SK-MEL-5 (cell line): ENCODE measurements at places on chromosomes 7 and 10. TPM values are rescaled to one million over a fixed set of nuclear protein-coding genes. Genes with fewer than 3 reads are reported as not detected.
A peak's percentile ranks its signal among the peaks of the same experiment; 100 is the strongest.

The MACC1 gene
- total RNA-seq: 1.2 and 1.4 TPM in 2 replicates

DNA sequence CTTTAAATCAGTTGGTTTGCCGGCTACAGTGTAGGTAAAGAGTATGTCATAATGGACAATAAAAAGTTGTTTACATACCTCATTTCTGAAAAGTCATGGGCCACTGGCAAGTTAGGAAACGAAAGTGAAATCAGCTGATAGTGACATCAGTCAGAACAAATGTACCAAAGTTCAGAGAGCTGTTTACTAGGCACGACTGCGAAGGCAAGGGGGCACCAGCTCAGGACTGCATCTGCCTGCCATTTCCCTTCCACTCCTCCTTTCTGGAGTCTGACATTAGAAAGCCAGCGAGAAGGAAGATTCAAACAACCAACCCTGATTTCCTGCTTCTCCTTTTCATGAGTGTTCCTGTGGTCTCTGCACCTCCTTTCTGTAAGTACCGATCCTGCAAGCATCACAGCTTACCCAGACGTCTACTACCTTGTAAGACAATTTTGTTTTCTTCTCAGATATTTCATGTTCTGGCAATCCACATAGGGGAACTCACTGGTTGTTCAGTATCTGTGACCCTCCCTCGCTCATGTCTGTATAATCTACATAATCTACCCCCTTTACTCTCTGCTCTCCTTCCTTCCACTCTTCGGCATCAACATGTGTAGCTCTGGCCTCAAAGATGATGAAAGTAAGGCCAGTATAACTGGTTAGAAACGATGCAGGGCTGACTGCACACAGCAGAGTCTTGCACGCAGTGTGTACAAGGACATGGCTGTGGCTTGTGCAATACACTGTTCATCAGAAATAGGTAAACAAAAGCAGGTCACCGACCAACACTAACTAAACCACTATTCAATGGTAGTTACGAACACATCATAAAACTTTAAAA, at the start of gene TMEM140:
Gene TMEM140 (plus strand): TSS at position 174 of the 823 bp plus-strand sequence. CDS start 16,370 bp downstream, outside the sequence.
- peak; percentile 87 for DNase-seq

GRCh38 chr10:113562069-113562468, 9.2 kb downstream of the HABP2 start:
- no peak for DNase-seq

The UCN3 gene
- not detected in 2 replicates for total RNA-seq

DNA sequence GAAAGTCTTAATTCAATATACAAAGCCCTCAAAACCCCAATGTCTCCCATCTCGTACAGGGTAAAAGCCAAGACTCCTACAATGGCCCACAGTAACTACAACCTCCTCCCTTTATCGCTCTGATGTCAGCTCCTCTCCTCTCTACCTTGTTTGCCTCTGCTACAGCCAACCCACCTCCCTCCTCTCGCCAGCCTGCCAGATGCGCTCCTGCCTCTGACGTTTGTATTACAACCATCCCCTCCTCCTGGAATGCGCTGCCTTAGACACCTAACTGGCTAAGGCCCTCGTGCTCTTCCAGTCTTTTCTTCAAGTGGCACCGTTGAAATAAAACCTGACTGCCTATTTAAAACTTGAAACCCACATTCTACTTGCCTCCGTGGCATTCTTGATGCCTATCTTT, 115.3 kb upstream of the MYO3A start:
- DNase-seq: no peak
